ENCODE measurements at places on chromosomes 7 and 10.

GRCh38 chr7:5682551-5683279 is 98.7 kb downstream of the RNF216 start:
- no peak for DNase-seq

DNA sequence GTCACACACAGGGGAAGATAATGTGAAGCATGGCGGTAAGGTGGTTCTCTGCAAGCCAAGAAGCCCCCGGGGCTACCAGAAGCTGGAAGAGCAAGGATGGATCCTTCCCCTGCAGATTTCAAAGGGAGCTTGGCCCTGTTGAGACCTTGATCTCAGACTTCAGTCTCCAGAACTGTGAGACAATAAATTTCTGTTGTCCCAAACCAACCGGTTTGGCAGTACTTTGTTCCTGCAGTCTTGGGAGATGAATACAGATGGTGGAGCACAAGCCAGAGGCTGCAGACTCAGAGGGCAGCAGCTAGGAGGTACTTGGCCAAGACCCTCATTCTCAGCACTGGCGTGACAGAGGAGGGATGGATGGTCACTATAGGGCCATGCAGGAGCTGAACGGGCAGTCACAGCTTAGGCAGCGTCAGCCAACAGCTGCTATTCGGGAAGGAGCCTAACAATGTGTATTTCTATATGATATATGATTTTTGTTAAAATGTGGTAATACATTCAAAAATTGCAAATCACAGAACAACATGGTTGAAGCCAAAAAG is 387.3 kb downstream of the TNS3 start:
- DNase-seq, result no peak

DNA sequence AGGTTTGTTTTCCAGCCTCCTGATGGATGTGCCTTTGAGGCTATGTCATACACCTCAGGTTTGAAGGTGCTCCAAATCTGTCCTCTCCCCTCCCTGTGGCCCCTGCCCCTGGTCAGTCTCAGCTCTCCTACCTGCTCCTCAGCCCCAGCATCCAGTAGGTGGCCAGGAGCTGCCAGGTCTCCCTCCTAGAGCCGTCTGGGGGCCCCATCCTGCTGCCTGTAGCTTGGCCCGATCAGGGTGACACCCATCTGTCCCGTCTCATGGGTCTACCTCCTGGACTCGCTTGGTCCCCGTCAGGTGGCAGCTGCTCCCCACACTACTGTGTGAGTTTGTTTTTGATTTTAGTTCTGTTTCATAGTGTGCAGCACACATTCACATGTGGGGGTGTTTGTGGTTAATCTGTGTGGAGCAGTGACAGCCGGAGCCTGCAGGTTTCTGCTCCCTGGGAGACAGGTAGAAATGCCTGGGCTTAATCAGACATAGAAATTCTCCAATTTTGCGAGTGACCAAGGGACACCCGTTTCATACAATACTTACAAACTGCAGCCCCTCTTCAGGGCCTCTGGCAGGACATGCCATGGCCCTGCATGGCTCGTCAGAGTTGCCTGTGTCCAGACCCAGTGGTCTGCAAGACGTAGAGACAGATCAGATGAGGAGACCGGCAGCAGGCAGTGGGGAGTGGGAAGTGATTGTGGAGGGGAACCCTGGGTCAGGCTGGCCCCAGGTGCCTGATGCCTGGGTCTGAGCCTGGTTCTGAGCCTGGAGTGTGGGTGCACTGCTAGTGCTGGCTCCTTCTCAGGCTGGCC is 17.1 kb downstream of the ADCY1 start:
- no peak for DNase-seq

- DNase-seq, result no peak
These were observed 48.4 kb downstream of the LHPP start for GRCh38 chr10:124509880-124510632.

GRCh38 chr10:86592413-86592812 is 61.9 kb upstream of the OPN4 start:
- DNase-seq, result no peak

GRCh38 chr7:28041508-28042314 is 138.9 kb downstream of the JAZF1 start:
- DNase-seq, result no peak

DNA sequence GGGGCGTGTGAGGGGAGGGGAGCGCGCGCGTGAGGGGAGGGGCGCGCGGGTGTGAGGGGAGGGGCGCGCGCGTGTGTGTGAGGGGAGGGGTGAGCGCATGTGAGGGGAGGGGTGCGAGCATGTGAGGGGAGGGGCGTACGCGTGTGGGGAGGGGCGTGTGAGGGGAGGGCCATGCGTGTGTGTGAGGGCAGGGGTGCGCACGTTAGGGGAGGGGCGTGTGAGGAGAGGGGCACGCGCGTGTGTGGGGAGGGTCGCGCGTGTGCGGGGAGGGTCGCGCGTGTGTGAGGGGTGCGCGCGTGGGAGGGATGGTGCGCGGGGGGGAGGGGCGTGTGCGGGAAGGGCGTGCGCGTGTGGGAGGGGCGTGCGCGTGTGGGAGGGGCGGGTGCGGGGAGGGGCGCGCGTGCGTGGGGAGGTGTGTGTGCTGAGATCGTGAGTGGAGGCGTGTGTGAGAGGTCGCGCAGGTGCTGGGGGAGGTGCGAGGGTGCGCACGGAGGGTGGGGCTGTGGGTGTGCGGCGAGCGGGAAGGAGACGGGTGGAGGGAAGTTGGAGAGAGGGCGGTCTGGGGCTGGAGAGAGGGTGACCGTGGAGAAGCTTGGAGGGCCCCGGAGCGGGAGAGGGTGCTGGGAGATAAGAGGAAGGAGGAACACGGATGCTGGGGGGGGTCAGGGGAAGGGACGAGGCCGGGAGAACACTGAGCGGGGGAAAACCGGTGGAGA is 19.7 kb downstream of the MXI1 start:
- peak; percentile 96 for DNase-seq

- no peak for DNase-seq
These were observed 16.5 kb upstream of the GPR22 start for GRCh38 chr7:107453388-107453787.

DNA sequence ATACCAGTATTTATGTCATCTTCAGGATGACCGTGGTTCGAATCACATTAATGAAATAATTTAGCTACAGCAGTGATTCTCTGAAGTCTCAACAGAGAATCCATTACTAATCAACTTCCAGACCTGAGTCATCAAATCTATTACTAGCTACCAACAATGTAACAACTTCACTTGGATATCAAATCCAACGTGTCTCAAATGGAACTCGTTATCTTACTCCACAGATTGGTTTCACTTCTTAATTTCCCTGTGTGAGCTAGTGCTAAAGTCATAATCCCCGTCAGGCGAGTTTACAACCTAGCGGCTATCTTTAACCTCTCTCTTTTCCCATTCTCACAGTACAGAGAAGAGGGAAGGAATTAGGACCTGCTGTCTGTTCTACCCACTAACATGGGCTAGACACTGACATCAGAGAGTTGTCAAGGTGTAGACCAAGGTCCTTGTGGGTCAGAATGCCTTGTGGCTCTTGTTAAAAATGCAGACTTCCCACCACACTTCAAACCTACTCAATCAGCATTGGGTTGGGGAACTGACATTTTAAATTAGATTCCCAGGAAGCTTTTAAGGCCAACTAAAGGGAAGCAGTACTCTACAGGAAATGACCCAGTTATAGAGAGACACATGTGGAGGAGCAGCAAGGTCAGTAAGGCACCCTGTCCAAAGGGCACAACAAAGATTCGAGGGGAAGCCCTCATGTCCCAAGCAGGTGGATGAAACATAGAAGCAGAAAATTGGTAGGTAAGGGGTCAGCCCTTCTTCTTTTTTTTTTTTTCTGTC is 57.3 kb upstream of the GSAP start:
- no peak for DNase-seq

All from NCI-H1436 (cell line).